ENCODE measurements at places on chromosomes 13 and 19.

GRCh38 chr13:48731001-48731658 lies 77.4 kb downstream of the CYSLTR2 start:
- no peak for DNase-seq

GRCh38 chr19:3902317-3902973 lies 22.0 kb downstream of the ATCAY start:
- DNase-seq, result no peak

DNA sequence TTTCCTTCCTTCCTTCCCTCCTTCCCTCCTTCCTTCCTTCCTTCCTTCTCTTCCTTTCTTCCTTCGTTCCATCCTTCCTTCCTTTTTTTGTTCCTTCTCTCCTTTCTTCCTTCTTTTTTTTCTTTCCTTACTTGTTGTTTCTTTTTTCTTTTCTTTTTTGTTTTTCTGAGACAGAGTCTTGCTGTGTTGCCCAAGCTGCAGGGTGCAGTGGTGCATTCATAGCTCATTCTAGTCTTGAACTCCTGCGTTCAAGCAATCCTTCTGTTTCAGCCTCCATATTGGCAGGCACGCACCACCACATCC lies 5.5 kb upstream of the EEF2 start:
- no peak for DNase-seq

DNA sequence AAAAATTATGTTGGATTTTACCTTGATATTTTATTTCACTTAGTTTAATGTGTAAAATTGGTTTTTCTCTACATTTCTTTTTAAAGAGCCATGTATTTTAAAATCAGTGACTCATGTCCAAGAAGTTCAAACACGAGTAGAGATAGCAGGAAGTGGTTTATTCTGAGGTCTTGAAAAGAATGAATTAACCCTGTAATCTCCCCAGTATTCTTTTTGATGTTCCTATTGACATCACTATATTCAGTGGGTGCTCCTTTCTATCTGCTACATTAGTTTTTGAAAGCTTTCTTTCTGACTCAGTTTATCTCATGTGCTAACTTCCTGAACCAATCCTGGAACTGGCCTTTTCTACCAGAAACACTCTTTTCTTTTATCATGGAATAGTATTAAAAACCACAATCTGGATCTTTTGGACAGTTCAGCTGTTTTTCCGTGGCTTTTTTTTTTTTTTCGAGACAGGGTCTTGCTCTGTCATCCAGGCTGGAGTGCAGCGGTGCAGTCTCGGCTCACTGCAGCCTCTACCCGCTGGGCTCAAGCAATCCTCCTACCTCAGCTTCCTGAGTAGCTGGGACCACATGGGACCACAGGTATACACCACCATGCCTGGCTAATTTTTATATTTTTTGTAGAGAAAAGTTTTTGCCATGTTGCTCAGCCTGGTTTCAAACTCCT lies 114.9 kb downstream of the PCCA start:
- no peak for DNase-seq

- no peak for DNase-seq
Measured at GRCh38 chr19:31352296-31352781, 3.1 kb upstream of the TSHZ3 start.

- DNase-seq, result no peak
Measured at GRCh38 chr13:59409211-59409610, 754.5 kb downstream of the DIAPH3 start.

GRCh38 chr13:99075268-99076191 lies 97.7 kb upstream of the DOCK9 start:
- no peak for DNase-seq

DNA sequence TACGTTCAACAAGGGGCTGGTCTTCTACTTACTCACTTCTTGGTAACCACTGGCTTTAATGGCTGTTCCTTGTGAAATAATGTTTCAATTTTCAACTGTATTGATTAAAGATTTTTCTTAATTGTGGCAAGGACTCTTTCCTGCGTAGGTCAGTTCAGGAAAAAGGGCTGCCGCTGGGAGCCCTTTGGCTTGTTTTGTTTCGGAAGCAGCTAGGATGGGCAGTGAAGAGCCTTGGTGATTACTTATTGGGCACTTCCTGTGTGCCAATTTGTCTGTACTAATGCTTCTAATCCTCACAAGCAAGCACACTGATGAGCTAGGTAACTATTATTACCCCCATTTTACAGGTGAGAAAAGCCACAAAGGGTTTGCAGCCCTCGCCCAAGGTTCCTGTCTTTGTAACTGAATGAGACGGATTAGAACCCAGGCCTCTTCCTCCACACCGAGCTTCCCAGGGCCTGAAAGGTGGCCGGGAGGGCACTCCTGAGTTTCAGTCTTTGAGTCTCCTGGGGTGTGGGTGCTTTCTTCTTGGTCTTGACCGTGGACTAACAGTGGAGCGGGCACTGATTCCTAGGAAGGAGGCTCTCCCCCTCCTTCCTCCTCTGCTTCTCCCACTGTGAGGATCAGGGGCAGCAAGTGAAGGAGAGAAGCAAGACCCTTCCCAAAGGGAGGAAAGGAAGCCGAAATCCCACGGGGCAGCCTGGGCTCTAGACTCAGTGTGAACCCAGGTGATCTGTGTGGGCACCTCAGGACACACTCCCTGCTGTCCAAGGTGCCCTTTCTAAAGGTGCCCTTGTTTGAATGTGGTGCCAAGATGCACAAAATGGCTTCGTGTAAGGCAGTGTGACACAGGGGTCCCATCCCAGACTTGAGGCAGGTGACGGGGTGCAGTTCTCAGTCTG lies 3.7 kb downstream of the COL4A2 start:
- no peak for DNase-seq

- DNase-seq, result no peak
Measured at GRCh38 chr13:28613562-28613961, 45.4 kb upstream of the POMP start.

GRCh38 chr19:18483119-18483890 lies 38.6 kb downstream of the ELL start:
- no peak for DNase-seq

- no peak for DNase-seq
Measured at GRCh38 chr19:6531163-6531955, 533 bp downstream of the TNFSF9 start.

- DNase-seq, result no peak
Measured at GRCh38 chr13:19643652-19644051, 10.2 kb downstream of the MPHOSPH8 start.

GRCh38 chr13:113667771-113668490 lies 912 bp downstream of the GRK1 start:
- no peak for DNase-seq

- no peak for DNase-seq
Measured at GRCh38 chr13:21831654-21832324, 160.9 kb downstream of the FGF9 start.

- no peak for DNase-seq
Measured at GRCh38 chr13:95073747-95074311, 227.4 kb downstream of the ABCC4 start.
